Sigmoid colon (tissue), 7 donors: ENCODE measurements at places on chromosomes 4 and X. TPM values are rescaled to one million over a fixed set of nuclear protein-coding genes. Genes with fewer than 3 reads are reported as not detected.

GRCh38 chr4:108965016-108965415 lies 202.2 kb upstream of the ETNPPL start:
- no peak for DNase-seq

DNA sequence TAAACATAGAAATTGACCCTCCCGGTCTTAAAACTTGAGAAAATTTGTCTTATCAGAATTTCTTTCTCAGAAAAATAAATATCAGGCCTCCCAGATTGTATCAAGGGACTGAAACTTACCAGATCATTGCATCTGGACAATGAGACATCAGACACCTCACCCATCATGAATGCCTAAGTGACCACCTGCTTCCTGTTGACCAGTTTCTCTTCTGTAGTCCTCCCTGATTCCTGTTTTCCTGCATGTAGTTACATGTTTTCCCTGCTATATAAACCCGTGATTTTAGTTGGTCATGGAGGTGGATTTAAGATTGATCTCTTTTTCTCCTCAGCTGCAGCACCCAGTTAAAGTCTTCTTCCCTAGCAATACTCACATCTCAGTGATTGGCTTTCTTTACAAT lies 548.1 kb downstream of the PPP4R3C start:
- DNase-seq: no peak

DNA sequence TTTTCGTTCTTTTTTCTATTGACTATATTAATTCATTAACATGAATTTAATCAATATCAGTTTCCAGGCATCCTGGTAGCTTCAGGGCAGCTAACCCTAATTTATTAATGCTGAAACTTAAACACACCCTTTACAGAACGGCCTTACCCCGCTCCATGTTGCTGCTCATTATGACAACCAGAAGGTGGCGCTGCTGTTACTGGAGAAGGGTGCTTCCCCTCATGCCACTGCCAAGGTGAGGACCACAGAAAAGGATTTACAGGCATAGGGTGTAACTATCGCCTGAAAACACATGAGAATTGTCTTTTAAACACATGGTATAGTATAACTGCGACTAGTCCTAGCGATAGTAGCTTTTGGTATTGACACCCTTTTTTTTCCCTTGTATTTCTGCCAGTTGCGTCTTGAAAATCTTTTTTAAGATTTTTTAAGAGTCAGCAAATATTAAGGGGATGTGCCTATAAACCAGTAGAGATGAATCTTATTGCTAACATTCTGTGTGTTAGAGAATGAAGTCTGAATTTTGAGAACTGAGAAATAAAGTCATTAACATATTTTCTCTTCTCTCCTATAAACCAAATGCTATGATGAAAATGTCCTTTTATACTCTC lies 229.0 kb downstream of the ANK2 start:
- peak; percentile 85 for DNase-seq

GPR50 gene
- not detected for total RNA-seq

- no peak for DNase-seq
These were observed 371.7 kb downstream of the SLITRK2 start for GRCh38 chrX:146189371-146189770.

GYG2 gene
- 5.0 TPM for total RNA-seq

DNA sequence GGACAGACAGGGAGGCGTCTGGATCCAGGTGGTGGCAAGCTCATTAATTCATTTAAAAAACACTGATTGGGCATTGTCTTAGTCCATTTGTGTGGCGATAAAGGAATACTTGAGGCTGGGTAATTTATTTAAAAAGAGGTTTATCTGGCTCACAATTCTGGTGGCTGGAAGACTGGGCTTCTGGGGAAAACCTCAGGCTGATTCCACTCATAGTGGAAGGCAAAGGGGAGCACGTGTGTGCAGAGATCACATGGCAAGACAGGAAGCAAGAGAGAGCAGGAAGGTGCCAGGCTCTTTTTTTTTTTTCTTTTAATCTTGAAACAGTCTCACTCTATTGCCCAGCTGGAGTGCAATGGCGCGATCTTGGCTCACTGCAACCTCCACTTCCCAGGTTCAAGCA lies 100.2 kb upstream of the METTL14 start:
- no peak for DNase-seq

SMARCA1 gene
- total RNA-seq: 44.3 TPM

DNA sequence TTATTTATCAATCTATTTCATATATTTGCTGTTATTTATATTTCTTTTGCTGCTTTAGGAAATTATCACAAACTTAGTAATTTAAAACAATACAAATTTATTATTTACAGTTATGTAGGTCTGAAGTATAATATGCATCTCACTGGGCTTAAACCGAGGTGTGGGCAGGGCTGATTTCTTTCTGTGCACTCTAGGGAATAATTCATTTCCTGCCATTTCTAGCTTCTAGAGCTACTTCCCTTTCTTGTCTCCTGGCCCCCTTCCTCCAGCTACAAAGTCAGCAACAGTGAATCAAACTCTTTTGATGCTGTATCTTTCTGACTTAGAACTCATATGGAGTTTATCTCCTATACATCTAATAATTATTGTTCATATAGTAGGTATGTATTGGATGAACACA lies 303.5 kb upstream of the ARSJ start:
- no peak for DNase-seq

- DNase-seq: no peak
These were observed 101.7 kb upstream of the MAP3K15 start for GRCh38 chrX:19616959-19617358.
